ENCODE measurements at places on chromosomes 5 and 9.
A peak's percentile ranks its signal among the peaks of the same experiment; 100 is the strongest.

GRCh38 chr9:137326445-137327065 lies 24.5 kb upstream of the NRARP start:
- no peak for DNase-seq

GRCh38 chr5:73596705-73597328 lies 29.2 kb upstream of the ARHGEF28 start:
- peak; percentile 37 for DNase-seq

GRCh38 chr5:140258016-140258415 lies 44.9 kb downstream of the PFDN1 start:
- DNase-seq = peak; percentile 21

GRCh38 chr5:163410505-163410904 lies 26.9 kb upstream of the CCNG1 start:
- no peak for DNase-seq

DNA sequence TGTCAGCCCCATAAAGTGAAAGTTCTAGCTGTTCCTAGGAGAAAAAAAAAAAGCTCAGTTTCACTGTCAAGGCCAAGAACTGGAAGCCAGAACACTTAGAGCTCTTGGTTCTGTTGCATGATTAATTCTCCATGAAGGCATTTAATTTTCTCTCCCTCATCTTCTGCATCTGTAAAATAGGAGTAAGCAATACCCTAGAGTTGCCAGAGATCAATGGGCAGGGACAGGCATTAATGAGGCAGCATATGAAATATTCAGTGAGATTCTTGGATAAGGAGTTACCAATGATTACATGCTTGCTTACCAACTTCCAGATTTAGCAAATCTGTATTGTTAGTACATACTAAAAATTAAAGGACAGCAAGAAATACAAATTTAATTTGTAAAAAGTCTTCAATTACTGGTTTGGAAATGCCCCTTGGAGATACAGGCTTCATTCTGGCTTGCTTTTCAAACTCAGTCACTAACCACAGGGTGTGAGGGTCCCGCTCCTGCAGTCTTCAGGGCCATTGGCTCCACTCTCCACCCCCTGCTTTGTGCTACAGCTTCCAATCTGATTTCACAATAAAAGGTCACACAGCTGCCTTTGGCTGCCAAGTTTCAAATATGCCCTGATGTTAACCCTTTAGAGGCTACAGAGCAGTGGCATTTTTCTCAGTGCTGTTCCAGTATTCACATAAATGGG lies 624.6 kb downstream of the BNC2 start:
- peak; percentile 52 for DNase-seq

DNA sequence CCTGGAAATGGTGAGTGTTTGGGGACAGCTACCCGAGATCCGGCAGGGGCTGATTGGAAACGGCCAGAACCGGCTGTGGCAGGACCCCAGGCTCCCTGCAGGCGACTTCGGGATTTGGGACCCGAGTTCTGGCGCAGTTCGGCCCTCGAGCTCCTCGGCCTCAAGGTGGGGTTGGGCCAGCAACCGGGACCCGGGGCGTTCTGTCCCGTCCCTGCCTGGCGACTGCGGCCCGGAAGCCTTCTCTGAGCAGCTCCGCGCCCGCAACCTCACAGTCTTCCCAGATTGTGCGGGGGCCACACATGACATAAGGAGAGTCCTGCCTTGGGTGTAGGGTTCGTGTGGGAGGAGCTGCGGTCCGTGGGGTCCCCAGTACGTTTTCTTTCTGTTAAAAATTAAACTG lies 23.2 kb upstream of the NEURL1B start:
- no peak for DNase-seq

DNA sequence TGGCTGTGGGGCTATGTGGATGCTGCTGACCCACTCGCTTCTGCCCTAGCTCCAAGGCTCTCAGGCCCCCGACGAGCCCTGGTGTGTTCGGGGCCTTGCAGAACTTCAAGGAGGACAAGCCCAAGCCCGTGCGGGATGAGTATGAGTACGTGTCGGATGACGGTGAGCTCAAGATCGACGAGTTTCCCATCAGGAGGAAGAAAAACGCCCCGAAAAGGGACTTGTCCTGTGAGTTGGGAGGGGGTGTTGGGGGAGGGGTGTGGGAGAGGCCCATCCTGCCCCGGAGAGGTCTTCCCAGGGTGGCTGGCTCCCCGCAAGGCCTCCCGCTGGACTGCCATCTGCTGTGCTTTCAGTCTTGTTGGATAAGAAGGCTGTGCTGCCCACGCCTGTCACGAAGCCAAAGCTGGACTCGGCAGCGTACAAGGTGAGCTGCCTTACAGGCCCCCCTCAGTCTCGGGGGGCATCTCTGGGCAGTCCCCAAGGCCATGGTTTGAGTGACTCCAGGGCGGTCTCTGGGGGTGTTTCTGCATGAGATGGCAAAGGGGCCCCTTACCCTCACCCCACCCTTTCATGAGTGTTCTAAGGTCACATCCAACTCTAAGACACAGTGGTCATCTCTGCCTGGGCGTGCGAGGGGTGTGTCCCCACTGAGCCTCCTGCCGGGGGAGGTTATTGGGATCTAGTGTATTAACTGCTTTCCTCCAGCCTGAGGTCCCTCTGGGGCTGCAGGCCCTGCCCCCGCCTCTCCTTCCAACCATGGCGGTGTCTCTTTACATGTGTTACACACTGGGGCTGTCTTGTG lies 89.5 kb downstream of the PHF2 start:
- DNase-seq = no peak

- no peak for DNase-seq
Measured at GRCh38 chr9:72643651-72644050, 122.2 kb downstream of the TMC1 start.

DNA sequence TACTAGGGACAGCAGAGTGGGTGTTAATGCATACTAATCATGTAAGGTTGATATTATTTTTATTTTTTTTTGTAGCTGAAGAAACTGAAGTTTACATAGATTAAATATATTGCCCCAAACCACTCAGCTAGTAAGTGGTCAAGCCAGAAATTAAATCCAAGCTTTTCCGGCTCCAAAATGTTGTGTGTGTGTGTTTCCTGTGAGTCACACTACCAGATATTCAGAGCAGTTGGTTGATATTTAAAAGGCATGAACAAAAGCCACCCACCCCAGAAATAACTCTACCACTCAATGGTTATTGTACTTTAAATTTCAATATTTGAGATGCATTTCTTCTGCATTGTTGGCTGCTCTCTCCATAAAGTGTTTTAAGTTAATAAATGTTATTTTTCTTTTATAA lies 29.5 kb downstream of the KCNN2 start:
- peak; percentile 46 for DNase-seq

GRCh38 chr5:14385019-14385418 lies 196.6 kb upstream of the OTULINL start:
- no peak for DNase-seq

DNA sequence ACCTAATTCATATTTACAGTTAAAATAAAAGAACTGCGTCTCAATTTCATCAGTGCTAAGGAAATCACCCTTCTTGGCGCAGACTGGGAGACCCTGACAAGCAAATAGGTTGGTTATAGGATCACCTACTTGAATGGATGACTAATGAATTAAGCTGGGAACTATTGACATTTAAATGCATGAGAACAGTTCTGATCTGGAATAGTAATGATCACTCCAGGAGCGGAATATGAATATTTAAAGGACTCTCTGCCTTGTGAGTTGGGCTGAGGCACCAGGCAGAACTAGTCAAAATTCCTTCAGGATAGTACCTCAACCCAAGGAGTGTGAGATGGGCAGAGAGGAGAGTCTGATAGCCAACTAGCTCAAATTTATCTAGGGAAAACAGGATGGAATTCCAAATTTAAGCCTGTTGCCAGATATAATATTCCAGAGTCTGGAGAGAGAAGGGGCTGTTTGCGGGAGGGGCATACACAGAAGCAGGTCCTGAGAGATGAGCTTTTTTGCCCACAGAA lies 364.4 kb downstream of the CSNK1G3 start:
- no peak for DNase-seq

GRCh38 chr5:146626936-146627335 lies 110.9 kb upstream of the GPR151 start:
- DNase-seq = no peak

DNA sequence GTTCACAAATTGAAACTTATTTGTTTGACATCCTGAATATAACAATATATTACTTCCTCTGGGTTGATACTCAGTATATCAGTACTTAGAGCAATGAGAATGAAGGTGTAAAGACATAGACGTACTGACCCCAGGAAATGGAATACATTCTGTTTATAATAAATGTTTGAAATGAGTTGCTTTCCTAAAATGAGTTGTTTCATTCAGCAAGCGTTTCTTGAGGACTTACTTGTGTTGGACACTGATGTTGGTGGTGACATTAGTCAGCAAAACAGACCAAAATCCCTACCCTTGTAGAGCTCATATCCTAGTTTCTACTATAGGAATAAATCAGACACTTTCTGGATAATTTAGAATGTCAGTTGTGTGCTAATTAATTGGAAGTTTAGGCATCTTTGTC lies 184.3 kb downstream of the ZDHHC21 start:
- DNase-seq = no peak

DNA sequence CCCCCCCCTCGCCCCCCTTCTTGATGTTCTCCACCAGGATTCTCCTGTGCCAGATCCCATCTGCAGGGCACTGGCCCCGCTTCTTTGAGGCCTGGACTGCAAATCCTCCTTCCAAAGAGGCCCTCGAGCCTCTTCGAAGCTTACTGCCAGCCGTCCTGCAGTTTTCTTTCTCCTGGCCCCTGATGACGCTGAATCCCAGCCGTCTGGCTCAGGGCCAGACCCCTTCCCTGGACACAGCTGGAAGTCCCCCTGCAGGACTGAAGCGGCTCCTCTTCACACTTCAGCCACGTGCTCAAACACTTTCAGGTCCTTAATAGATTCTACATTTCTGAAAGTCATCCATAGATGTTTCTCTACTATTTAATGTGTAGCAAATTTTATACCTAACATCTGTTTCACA lies 121.5 kb downstream of the EHMT1 start:
- DNase-seq = peak; percentile 54

DNA sequence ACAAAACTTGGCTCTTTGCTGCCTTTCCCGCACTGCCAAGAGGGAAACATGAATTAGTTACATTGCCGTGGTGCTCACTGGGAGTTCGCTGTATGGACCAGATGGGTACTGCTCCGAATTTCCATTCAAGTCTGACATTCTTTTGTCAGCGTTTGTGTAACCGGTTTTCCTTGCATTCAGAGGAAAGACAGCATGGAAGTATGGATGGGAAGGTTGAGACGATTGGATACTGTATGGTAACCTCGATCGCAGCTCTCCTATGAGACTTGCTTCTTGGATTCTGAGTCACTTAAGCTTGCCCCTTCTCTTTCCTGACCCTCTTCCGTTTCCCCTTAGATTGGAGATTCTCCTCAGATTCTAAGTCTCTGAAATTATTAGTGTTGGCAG lies 625 bp upstream of the UBLCP1 start:
- DNase-seq = no peak

DNA sequence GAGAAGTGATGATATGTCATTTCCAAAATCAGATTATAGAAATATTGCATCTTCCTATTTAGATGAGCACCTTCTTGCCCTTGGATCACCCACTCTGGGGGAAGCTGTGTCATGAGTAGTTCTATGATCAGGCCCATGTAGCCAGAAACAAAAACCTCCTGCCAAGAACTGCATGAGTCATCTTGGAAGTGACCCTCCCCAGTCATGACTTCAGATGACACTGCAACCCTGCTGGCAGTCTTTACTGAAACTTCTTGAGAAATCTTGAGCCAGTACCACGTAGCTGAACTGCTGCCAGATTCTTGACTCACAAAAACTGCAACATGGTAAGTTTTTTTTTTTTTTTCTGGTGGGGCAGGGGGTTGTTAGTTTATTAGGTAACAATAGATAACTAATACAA lies 439.6 kb upstream of the PTGER4 start:
- peak; percentile 51 for DNase-seq

DNA sequence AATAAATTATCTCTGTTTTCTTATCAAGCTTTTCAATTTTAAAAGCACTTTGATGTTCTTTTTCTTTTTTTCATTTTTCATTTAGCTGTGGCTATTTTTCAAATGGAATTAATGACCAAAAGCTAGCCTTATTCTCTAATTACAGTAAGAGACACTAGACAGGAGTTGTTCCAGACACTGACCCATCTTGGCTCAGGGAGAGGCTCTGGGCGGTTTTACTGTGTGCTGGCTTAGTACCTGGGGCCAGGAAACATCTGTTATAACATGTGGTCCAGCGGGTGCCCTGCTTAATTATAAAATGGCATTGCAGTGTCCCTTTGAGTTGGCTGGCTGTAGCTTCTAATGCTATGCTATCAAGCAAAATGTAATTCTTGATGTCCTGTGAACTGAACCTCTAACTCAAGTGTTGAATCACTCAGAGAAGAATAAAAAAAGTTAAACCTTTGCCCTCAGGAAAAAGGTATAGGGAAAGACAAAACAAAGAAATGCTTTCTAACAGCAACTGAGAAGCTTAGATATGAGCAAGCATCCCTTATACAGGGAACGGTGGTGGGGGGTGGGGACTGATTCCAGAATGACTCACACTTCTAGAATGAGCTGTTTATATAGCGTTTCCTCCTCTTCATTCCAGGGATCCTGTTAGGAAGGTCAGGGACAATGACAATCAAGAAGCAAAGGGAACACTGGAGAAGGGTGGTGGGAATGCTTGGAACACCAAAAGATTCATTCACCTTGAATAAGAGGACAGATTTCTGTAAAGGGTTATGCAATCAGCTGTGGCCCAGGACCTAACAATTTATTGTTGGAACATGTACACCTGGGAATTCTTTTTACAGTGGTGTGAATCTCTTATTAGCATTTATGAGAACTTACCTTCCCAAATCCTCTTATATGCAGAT lies 58.7 kb upstream of the NFIB start:
- peak; percentile 73 for DNase-seq

GRCh38 chr9:95383185-95383676 lies 65.7 kb upstream of the FANCC start:
- peak; percentile 70 for DNase-seq

DNA sequence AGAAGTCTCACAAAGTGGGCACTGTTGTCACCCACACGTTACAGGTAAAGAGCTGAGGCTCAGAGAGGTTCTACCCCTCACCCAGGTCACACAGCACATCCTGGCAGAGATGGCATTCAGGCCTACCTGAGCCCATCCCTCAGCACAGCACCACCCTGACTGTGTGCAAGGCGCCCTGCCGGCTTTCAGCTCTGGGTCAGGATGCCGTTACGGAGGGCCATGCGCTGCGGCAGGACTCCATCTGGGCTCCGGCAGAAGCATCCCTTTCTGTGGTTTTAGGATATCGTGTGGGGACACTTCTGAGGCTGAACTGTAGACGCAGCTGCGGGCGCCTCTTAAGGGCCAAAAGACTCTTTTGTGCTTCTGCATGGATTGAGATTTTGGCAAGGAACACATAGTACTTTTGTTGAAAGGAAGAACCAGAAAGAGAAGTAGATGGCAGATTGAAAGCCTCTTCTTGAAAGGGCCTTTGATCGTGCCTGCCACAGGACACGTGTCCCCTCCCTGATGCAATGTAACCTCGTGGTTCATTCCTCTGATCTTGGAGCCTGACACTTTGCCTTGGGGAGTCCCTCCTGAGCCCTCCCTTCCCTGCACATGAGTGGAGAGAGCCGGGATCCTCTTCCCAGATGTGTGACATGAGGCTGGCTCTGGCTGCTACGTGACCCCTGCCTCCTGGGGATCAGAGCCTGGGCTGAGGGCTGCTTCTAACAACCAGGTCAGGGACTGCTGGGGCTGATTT lies 31.3 kb downstream of the USP20 start:
- DNase-seq = no peak
